Mononuclear cell (primary cell): ENCODE measurements at places on chromosomes 7 and 10. TPM values are rescaled to one million over a fixed set of nuclear protein-coding genes. Genes with fewer than 3 reads are reported as not detected.

The NME8 gene
- total RNA-seq = 1.7 TPM

The TMEM196 gene
- total RNA-seq = not detected

The CREB5 gene
- 17.8 TPM for total RNA-seq

The SFRP5 gene
- total RNA-seq = 0.52 TPM

The VWA2 gene
- not detected for total RNA-seq

The PLXDC2 gene
- 46.2 TPM for total RNA-seq

The SPDYE5 gene
- not detected for total RNA-seq

The GNGT1 gene
- total RNA-seq = not detected

The SPAM1 gene
- not detected for total RNA-seq

The CCDC172 gene
- not detected for total RNA-seq

The TEX36 gene
- not detected for total RNA-seq

The ASAH2 gene
- 0.21 TPM for total RNA-seq

The MACROH2A2 gene
- 1.2 TPM for total RNA-seq

The RAPGEF5 gene
- 0.63 TPM for total RNA-seq

The LOXL4 gene
- 0.10 TPM for total RNA-seq

The TASOR2 gene
- total RNA-seq = 114 TPM

The TMEM243 gene
- 157 TPM for total RNA-seq

The MYOZ1 gene
- not detected for total RNA-seq

The ITPRID1 gene
- 0.73 TPM for total RNA-seq

The RTKN2 gene
- total RNA-seq = 9.8 TPM
